Naive thymus-derived CD8-positive, alpha-beta T cell (primary cell): ENCODE measurements at places on chromosomes 6 and 20. TPM values are rescaled to one million over a fixed set of nuclear protein-coding genes. Genes with fewer than 3 reads are reported as not detected.

The SLC17A2 gene
- not detected for total RNA-seq

The SLC22A3 gene
- not detected for total RNA-seq

The NFKBIL1 gene
- total RNA-seq, result 15.2 TPM

The PLAGL1 gene
- 8.0 TPM for total RNA-seq

The PFDN6 gene
- total RNA-seq, result 30.4 TPM

The TAF8 gene
- total RNA-seq, result 61.3 TPM

The MROH8 gene
- 0.71 TPM for total RNA-seq

The CTAGE9 gene
- not detected for total RNA-seq

The C2 gene
- 3.8 TPM for total RNA-seq

The PHACTR3 gene
- not detected for total RNA-seq

The SLC35F1 gene
- not detected for total RNA-seq

The TREM2 gene
- total RNA-seq, result not detected

The F13A1 gene
- total RNA-seq, result 1.3 TPM

The FYN gene
- 521 TPM for total RNA-seq

The SDCBP2 gene
- 3.3 TPM for total RNA-seq

The TFAP2D gene
- total RNA-seq, result not detected

The DLK2 gene
- 1.2 TPM for total RNA-seq

The FAM184A gene
- 3.4 TPM for total RNA-seq

The PXDC1 gene
- 0.18 TPM for total RNA-seq

The KCNB1 gene
- 0.05 TPM for total RNA-seq

The CYP24A1 gene
- not detected for total RNA-seq

The CPXM1 gene
- 0.39 TPM for total RNA-seq

The ATP6V1G2 gene
- 7.9 TPM for total RNA-seq

The SMOC2 gene
- total RNA-seq, result not detected

The XKR7 gene
- total RNA-seq, result not detected

The DYNLT2 gene
- 7.2 TPM for total RNA-seq

The NRN1 gene
- 0.65 TPM for total RNA-seq

The RIPOR2 gene
- total RNA-seq, result 531 TPM

The BPIFB4 gene
- not detected for total RNA-seq

The UNC5CL gene
- 7.3 TPM for total RNA-seq

The GSTA3 gene
- total RNA-seq, result not detected

The ADGB gene
- not detected for total RNA-seq

The NOTCH4 gene
- total RNA-seq, result 1.8 TPM

The CRISP3 gene
- total RNA-seq, result not detected

The SLC39A7 gene
- 35.5 TPM for total RNA-seq

The ZNF831 gene
- 29.9 TPM for total RNA-seq

The APOM gene
- total RNA-seq, result 2.2 TPM

The PREX1 gene
- total RNA-seq, result 141 TPM

The GTSF1L gene
- 0.73 TPM for total RNA-seq

The CCN5 gene
- not detected for total RNA-seq

The SYNDIG1 gene
- total RNA-seq, result not detected

The HUS1B gene
- total RNA-seq, result 1.6 TPM

The LPA gene
- total RNA-seq, result not detected

The ADGRF5 gene
- not detected for total RNA-seq

The C6orf118 gene
- not detected for total RNA-seq

The DEFB119 gene
- total RNA-seq, result not detected

The SLC32A1 gene
- not detected for total RNA-seq

The CALHM5 gene
- not detected for total RNA-seq

The IL20RA gene
- not detected for total RNA-seq

The HAO1 gene
- not detected for total RNA-seq

The TEAD3 gene
- 0.58 TPM for total RNA-seq
